NB4 (cell line): ENCODE measurements at places on chromosomes 3 and 15.

DNA sequence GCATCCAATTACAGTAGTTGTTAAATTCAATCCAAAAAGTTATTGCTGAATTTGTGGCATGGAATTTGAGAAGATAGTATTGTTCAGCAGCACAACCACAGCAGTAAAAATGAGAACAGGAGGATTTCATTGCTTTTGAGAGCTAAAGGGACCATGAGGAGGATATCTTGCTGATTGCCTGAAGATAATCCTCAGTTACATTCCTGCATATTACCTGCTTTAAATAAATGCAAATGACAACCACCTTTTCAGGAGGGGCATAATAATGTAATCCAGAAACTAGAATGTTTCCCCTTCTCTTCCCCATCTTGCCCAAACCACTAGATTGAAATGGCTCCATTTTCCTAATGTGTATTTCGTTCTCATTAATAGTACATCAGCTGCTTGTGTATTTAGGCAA is 35.2 kb upstream of the SLC2A2 start:
- no peak for DNase-seq

DNA sequence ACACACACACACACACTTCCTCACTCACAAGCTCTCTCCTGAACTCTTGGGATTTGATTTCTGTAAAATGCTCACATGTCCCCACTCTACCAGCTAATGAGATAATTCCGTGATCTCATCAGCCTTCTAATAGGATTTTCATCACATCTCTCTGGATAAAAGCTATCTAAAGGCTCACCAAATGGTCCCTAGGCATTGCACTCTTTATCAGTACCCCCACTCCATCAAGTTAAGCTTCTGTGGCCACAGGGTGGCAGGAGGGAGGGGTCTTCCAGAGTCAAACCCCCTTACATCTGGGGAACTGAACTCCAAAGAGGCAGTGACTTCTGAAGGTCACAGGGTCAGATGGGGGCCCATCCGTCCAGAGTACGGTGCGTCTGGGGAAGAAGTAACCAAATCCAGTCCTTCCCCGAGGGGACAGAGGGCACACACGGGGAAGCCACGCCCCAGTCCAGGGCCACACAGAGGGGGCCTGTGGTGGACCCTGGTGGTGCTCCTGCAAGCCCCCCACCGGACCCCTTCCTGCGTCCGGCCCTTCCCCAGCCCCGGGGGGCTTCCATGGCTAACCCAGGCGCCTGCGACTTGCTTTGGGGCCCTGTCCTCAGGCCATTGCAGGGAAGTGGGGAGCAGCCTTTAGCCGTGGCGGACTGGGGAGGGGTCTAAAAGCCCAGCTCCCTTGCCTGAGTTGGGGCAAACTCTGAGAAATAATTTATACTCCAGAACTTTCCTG is 25.5 kb downstream of the CPN2 start:
- DNase-seq, result no peak

- no peak for DNase-seq
Observed at GRCh38 chr3:36713904-36714303, 50.4 kb downstream of the DCLK3 start.

- no peak for DNase-seq
Observed at GRCh38 chr3:11703146-11703545, 59.4 kb upstream of the VGLL4 start.
